ENCODE measurements at places on chromosomes 4 and X.

- DNase-seq, result no peak
Observed at GRCh38 chrX:150074175-150074574, 135.9 kb upstream of the EOLA2 start.

DNA sequence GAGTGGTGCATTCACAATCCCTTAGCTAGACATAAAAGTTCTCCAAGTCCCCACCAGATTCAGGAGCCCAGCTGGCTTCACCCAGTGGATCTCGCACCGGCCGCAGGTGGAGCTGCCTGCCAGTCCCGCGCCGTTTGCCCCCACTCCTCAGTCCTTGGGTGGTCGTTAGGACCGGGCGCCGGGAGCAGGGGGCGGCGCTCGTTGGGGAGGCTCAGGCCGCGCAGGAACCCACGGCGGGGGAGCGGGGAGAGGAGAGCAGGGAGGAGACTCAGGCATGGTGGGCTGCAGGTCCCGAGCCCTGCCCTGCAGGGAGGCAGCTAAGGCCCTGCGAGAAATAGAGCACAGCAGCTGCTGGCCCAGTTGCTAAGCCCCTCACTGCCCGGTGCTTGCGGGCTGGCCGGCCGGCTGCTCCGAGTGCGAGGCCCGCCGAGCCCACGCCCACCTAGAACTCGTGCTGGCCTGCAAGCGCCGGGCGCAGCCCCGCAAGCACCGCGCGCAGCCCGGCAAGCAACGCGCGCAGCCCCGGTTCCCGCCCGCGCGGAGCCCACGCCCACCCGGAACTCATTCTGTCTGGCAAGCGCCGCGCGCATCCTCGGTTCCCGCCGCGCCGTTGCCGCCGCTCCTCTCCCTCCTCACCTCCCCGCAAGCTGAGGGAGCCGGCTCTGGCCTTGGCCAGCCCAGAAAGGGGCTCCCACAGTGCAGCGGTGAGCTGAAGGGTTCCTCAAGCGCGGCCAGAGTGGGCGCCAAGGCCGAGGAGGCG lies 153.5 kb downstream of the SLC7A11 start:
- no peak for DNase-seq

DNA sequence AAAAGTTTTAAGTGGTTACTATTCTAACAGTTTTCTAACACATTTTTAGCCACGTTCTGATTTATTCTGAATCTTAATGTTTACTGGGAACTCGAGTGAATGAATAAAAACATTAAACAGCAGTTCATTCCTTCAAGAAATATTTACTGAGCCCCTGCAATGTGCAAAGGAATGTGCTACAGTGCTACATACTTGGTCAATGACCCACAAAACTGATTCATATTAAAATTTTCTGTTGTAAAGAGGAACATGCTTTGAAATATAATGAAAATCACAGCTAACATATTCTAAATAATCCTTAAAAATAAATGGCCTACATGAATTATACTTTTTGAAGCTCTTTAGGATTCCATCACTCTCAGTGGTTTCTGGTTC lies 78.7 kb downstream of the ARAP2 start:
- no peak for DNase-seq

DNA sequence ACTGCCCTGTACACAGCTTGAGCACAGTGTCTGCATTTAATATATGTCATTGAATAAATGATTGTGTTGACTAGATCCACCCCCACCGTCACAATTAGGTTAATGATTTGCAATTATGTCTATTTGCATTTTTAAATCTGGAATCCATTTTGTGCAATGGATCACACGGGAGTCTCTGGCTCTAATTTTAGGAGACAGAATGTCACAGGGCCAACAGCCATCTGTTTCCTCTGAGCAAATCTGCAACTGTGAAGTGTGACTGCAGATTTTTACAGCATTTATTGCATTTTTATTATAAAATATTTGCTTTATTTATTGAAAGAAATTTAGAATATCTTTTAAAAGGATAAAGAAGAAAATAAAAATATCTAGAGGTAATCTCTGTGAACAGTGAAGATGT lies 316.8 kb downstream of the HS3ST1 start:
- DNase-seq, result no peak

DNA sequence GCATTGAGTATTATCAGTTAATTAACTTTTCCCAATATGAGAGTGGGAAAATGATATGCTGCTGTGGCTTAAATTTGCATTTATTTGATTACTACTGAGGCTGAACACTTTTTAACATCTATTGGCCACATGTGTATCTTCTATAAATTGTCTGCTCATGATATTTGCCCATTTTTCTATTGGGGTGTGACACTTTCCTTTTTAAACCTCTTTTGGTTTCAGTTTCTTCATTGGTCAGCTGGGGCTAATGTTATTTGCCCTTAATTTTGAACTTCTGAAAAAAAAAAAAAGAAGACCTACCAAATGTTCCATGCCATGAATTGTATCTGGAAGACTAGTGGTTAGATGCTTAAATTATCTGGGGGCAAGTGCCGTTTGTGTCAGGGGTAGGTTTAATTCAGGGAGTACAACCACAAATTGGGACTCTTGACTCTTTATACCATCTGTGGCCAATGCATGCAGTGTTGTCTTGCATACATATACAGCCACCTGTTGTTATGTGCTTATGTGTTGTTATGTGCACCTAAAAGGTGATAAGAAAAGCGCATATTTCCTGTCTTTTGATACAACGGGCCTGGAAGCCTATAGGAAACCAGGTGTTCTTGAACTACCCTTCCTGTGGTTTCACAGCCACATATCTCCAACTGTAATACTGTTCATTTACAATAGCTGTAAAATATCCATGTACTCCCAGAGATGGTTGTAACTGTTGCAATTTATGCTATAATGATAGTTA lies 49.0 kb downstream of the SH2D1A start:
- DNase-seq, result no peak

DNA sequence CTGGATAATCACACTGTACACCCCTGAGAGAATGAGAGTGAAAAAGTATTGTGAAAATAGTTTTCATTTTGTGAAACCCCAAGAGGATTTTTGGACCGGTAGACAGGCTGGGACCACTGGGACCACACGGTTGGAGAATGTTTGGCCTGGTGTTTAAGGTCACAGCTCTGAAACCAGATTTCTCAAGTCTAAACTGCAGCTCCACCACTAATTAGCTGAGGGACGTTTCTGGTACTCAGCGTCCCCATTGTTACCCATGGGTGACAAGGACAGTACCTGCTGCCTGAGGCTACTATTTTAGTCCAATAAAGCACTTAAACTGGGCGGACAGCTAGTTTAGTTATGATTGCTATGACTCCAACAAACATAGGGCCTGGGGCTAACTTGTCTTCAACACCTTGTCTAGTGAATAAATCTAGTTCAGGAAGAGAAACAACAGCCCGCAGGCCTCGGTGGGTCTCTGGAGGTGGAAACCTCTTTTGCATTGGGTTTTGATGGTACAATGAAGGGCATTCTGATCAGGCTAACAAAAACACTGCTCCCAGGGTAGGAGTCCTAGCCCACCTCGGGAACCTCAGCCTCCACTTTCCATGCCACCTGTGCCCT lies 509 bp upstream of the USP11 start:
- no peak for DNase-seq

DNA sequence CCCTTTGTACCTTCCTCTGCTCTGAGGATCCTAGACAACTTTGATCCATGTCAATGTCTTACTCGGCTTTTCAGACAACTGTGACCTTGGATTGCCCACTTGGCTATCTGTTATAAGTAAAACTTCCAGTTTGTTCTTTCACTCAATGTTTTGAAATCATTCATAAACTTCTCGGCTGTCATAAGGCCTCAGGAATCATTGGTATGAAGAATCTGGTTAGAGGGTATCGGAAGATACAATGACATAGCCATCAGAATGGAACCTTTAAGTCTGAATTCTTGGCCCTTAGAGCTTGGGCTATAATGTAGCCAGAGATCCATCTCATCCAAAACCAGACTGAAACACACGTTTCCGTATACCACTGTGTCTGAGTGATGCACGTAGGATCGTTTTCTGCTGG lies 59.0 kb upstream of the WDR1 start:
- no peak for DNase-seq

GRCh38 chr4:108129196-108129595 lies 39.5 kb downstream of the LEF1 start:
- DNase-seq, result no peak

DNA sequence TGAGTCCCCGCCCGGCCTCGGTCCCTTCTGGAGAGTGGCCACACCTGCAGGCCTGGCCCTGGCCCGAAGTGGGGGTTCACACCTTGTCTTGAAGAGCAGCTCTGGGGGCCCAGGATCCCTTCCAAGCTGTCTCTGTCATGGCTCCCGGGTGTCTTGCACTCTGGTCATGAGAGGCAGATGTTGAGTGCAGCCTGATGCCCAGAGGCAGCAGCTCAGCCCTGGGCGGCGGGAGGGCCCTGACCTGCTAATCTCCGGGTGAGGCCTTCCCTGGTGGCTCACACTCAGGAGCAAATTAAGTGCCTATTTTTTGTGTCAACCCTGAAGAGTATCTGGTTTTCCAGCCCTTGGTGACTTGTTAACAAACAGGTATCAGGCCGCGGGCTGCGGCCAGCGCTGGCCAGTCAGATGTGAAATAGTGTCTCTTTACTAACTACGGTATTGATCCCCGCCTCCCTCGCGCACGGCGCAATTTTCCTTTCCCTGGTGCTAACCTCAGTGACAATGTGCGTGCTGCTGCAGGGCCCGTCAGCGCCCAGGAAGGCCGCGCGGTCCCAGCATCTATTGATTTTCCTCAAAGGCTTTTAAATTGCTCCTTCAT lies 24.2 kb downstream of the NKX1-1 start:
- no peak for DNase-seq

DNA sequence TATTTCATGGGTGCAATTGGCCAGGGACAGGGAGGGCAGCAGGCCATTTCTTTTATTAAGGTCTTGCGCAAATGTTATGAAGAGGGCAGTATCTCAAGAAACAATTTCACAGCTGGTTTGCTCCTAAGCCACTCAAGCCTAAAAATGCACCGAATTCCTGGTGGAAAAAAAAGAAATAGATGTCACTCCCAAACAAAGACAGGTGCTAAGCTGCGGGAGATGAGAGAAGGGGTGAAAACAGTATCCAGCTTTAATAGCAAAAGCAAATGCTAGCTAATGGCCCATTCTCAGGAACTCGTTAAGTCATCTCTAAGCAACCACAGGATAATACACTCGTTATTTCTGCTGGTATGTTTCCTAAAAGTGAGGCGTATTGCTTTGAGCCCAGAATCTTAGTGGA lies 116.4 kb downstream of the ARX start:
- DNase-seq, result no peak

DNA sequence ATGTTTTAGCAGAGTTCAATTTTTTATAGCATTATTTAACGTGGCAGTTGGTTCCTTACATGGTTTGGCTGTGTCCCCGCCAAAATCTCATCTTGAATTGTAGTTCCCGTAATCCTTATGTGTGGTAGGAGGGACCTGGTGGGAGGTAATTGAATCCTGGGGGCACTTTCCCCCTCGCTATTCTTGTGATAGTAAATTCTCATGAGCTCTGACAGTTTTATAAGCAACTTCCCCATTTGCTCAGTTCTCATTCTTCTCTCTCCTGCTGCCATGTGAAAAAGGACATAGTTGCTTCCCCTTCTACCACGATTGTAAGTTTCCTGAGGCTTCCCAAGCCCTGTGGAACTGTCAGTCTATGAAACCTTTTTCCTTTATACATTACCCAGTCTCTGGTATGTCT lies 329.5 kb downstream of the GRIA2 start:
- DNase-seq, result no peak

GRCh38 chrX:43108828-43109227 lies 330.9 kb upstream of the PPP1R2C start:
- DNase-seq, result no peak

DNA sequence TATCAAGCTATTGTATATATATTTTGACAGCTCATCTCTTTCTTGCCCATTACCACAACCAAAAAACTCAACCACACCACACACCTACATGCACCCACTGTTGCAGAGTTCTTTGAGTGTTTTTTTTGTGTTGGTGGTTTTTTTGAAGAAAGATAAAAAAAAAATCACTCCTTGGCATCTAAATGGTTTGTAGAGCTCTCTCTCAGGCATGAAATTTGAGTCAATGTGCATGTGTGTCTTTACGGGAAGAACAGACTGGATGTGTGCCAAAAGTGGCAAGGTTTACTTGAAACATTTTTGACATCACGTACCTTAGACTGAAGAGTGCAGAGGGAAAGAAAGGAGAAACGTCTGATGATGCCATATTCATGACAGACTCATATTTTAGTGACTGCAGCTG lies 154.2 kb downstream of the FHIP1A start:
- DNase-seq, result no peak

GRCh38 chr4:53228036-53228435 lies 137.8 kb downstream of the SCFD2 start:
- no peak for DNase-seq

GRCh38 chr4:182738283-182739047 lies 178.7 kb downstream of the DCTD start:
- DNase-seq, result no peak

- DNase-seq, result no peak
Observed at GRCh38 chrX:34426334-34426733, 230.8 kb downstream of the TMEM47 start.

DNA sequence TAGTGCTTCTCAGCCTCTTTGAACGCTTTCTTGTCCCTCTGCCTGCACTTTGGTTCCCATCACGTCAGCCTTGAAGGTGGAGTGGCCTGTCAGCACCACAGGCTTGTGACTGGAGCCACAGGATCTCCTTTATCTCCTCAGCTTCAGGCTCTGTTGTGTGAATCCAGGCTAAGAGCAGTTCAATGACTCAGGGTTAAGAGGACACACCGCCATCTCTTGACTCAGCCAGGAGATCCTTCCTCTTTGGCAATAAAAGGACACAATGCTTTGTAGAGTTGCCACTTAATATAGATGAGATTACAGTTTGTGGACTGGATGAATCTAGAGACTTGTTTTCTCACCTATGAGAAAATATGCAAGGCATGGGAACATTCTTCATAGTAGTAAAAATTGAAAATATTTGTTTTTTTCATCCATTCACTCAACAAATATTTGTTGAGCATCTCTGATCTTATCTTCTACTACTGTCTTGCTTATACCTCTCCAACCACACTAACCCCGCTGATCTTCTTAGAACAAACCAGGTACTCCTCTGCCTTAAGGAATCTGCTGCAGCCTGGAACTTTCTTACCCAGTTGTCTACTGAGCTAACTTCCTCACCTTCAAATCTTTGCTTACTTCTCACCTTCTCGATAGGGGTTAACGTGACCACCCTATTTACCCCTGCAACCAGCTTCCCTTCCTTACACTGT lies 62.3 kb downstream of the UCHL1 start:
- DNase-seq, result no peak

GRCh38 chr4:2572076-2572475 lies 35.6 kb downstream of the FAM193A start:
- DNase-seq, result no peak

All from stimulated activated CD8-positive, alpha-beta memory T cell treated with anti-CD3 and anti-CD28 coated beads, Interleukin-7, amount 100 ng/mL, for 48 hours (primary cell).